ENCODE measurements at places on chromosomes 1 and 21.
A peak's percentile ranks its signal among the peaks of the same experiment; 100 is the strongest.

- DNase-seq, result no peak
These were observed 1.5 kb downstream of the NAXE start for GRCh38 chr1:156592910-156593660.

- no peak for DNase-seq
These were observed 6.1 kb downstream of the C1orf159 start for GRCh38 chr1:1109743-1110142.

- DNase-seq, result peak; percentile 95
These were observed 4.9 kb downstream of the MOB3C start for GRCh38 chr1:46611691-46612221.

DNA sequence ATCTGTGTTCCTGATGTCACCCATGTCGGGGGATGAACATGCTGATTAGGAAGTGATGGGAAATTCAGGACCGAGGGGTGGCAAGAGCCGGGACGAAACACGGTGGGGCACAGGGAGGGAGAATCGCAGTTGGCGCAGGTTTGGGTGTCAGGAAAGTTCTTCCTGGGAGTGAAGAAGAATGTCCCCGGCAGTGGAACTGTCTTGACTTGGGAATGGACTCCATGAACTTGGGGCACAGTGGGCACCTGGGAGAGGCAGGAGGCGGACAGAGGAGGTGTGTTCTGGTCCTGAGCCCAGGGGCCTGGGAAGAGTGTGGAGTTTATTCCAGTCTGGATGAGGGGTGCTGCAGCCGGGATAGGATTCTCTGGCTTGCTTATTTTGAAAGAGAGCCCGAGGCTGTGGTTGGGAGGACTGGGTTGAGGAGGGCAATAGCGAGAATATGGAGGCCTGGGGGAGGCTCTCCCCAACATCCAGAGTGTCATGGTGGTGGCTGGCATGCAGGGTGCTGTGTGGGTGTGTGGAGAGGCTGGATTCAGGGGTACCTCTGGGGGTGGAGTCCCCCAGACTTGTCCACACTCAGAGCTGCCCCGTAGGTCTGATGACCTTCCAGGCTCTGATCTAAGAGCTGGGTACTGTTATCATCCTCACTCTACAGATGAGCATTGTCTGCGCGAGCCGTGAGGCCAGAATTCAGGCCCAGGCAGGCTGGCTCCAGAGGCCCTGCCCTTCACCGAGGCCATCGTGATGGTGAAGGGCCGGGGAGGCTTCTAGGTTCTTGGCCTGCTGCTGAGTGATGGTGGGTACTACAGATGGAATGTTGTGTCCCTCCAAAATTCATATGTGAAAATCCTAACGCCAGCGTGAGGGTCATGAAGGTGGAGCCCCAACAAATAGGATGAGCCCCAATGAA, 274.5 kb upstream of the C1orf174 start:
- no peak for DNase-seq

GRCh38 chr1:6859415-6860343, 74.4 kb downstream of the CAMTA1 start:
- peak; percentile 29 for DNase-seq

- no peak for DNase-seq
These were observed 49.9 kb downstream of the DISC1 start for GRCh38 chr1:231676487-231676886.

DNA sequence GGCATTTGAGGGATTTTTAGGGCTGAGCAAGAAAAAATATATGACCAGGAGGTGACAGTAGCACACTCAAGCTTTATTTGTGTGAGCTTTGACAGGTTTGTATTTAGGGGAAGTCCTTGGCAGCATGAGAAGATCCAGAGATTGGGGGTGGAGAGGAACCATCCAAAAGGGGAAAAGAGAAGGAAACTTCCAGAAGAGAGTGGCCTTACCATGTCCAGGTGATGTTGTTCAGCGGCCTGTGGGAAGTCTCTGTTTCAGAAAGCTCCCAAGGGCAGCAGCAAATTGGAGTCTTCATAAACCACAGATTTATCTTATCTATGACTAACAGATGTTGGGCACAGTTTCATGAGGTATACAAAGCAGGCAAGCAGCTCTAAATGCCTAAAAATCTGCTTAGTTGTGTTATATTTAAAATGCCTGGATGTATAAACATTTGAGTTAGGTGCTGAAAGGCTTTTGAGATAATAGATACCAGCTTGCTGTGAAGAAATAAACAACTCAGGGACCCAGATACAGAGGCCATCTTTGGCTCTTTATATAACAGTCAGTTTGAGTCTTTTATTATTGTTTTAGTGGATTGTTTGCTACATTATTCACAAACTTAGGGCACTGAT, 21.2 kb upstream of the ADAR start:
- no peak for DNase-seq

- DNase-seq, result no peak
These were observed 50.9 kb downstream of the CAPN2 start for GRCh38 chr1:223763251-223763650.

GRCh38 chr1:239677362-239677761, 291.0 kb downstream of the CHRM3 start:
- DNase-seq, result no peak

- DNase-seq, result no peak
These were observed 38.9 kb downstream of the ZC3H11B start for GRCh38 chr1:219573960-219574359.

GRCh38 chr21:38734646-38735365, 70.9 kb upstream of the ETS2 start:
- DNase-seq, result no peak

DNA sequence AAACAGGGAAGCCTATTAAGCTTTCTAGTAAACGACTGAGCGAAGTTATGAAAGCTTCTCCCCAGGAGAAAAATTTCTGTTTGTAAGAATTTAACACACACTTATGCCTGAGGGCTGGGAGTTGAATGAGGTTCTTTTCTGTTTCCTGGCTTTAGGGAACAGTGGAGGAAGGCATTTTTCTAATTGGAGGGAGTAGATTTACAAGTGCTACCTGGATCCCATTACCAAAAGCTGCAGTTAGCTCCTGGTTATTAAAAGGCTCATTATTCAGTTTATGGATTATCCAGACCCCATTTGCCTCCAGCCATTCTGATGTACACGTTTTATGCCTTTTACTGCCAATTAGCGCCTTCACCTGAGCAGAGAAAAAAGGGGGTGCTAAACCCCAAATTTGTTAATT, 7.5 kb downstream of the ST6GALNAC3 start:
- no peak for DNase-seq

DNA sequence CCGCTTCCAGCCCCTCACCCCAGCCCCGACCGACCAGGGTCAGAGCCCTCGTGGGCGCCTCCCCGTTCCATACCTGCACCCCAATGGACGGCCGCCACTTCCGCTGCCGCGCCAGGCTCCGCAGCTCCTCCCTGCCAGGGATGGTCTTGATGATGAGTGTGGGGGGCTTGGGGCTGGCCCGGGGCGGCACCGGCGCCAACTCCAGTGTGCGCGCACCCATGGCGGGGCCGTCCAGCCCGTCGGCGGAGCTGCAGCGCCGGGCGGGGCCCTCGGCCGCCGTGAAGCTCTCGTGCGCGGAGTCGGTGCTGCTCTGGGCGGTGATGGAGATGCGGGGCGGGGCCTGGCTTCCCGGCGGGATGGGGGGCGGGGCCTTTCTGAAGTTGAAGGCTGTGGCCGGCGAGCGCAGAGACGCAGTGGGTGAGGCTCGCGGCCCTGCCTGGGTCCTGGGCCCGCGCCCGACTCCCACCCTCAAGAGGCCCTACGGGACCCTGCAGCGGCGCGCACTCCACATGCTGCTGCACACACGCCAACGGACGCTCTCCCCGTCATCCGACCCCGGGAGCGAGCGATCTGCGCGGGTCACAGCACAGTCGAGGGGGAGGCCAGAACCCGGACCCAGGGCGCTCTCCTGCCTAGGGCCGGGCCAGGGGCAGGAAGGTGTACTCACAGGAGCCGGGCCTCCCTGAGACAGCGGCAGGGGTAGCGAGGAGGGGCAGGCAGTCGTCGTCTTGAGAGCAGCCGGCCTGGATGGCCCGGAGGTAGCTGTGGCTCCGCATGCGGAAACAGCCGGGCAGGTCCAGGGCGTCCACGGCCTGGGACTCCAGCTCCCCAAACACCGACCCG, 26.1 kb upstream of the SMIM12 start:
- no peak for DNase-seq

DNA sequence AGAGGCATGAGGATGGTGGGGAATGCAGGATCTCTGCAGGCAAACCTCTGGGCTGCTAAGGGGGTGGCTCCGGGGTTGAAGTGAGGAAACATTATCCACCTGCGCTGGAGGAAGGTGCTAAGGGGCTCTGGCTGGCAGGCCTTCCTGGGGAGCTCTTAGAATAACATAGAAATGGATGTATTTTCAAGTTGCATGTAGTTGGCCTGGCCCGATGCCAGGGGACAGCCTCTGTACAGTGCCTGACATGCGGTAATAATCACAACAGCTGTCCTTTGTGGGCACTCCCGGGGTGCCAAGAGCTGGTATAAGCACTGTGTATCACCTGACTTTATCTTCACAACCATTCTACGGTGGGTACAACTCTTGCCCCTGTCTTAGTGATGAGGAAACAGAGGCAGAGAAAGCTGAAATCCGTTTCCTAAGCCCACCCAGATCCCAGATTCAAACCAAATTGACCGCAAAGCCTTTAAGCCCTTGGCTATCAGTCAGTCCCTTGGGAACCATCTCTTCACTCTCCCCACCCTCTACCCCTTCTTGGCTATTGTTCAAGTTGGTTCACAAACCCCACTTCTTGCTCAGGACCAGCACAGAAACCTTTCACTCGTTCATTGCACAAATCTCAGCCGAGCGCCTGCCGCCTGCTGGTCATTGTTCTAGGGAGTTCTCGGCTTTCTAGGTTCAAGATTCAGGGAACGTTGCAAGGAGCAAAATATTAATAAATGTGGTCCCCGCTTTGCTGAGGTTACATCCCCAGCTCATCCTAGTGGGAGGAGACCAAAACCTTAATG, 30.9 kb downstream of the PADI4 start:
- no peak for DNase-seq

- DNase-seq, result no peak
These were observed 1.3 kb downstream of the DYRK3 start for GRCh38 chr1:206636671-206637070.

- DNase-seq, result no peak
These were observed 37.9 kb upstream of the POU2F1 start for GRCh38 chr1:167182571-167183320.

GRCh38 chr1:205746757-205747412, 3.1 kb downstream of the NUCKS1 start:
- no peak for DNase-seq

DNA sequence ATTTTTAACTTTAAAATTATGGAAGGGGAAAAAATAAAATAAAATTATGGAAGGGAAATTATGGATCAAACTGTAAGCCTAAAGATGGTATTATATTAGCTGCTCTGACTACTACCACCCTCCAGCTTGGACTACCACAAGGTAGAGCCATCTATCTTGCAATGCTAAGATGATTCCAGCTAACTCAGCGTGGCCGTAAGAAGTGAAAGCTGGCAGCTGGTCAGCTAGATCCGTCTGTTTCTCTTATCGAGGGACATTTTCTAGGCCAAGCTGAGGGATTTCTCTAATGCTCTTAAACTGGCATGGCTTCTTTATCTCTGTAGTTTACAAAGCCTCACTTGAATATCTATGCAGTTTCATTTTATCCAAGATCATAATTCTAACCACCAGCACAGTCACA, 31.5 kb downstream of the LYST start:
- no peak for DNase-seq

DNA sequence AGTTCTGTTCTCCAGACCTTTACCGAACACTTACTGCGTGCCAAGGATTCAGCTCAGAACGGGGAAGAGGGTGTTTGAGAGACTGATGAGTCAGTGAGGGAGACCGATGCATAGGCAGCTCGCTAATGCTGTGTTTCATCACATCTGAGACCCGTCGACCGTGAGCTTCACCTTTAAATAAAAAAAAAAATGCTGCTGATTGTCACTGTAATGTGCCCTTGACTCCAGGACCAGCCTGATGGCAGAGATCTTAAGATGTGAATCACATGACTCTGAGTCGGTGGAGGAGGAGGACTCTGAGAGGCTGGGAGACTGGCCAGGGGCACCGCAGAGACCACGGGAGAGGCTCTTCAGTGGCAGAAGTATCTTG, 28.8 kb downstream of the SPSB1 start:
- DNase-seq, result peak; percentile 69

DNA sequence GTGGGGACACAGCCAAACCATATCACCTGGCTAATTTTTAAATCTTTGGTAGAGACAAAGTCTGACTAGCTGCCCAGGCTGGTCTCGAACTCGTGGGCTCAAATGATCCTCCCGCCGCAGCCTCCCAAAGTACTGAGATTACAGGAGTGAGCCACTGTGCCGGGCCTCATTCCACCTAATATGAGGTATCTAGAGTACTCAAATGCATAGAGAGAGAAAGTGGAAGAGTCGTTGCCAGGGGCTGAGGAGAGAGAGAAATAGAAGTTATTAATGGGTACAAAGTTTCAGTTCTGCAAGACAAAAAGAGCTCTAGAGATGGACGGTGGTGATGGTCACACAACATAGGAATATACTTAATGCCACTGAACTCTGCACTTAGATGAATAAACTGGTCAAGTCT, 119.6 kb downstream of the TOMM20 start:
- DNase-seq, result no peak

GRCh38 chr1:234735476-234735875, 125.5 kb upstream of the IRF2BP2 start:
- no peak for DNase-seq

DNA sequence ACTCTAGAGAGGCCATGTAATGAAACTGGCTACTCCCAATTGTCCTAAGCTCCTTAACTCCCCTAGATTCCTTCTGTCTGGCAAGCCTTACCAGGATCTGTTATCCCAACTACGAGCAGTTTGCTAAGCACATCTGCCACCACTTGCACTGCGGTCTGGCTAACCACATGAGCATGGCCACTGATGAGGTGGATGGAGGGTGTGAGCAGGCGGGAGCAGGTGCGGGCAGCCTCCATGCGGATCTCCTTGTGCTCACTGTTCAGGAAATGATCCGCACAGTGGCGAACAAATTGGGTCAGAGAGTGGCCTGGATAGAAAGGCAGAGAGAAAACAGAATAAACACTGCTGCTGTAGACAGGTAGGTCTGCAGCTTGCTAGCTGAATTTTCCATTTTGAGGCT, 24.0 kb downstream of the MTOR start:
- DNase-seq, result no peak

- DNase-seq, result no peak
These were observed 427.1 kb downstream of the PCP4 start for GRCh38 chr21:40294345-40294744.

Data from epithelial cell of prostate (primary cell).